ENCODE measurements at places on chromosomes 2 and 18.

GRCh38 chr18:71450257-71450656, 1093.9 kb downstream of the CBLN2 start:
- DNase-seq: no peak

- peak; percentile 88 for DNase-seq
Observed at GRCh38 chr18:35616664-35617423, 35.3 kb downstream of the GALNT1 start.

DNA sequence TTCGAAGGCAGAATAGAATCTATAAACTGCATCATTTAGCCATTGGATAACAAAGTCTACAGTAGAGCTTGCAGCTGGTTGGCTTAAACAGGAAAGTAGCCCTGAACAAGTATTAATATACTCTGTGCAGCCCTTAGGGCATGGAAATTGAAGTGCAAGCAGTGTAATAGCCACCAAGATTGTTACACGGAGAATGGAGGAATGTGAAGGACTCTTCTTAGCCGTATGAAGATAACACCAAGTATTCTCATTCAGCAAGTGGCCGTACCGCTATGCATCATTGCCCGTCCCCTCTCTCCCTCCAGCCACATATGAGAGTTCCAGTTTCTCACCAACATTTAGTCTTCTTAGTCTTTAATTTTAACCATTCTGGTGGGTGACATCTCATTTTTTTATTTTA, 40.5 kb downstream of the ANKRD12 start:
- DNase-seq: no peak

DNA sequence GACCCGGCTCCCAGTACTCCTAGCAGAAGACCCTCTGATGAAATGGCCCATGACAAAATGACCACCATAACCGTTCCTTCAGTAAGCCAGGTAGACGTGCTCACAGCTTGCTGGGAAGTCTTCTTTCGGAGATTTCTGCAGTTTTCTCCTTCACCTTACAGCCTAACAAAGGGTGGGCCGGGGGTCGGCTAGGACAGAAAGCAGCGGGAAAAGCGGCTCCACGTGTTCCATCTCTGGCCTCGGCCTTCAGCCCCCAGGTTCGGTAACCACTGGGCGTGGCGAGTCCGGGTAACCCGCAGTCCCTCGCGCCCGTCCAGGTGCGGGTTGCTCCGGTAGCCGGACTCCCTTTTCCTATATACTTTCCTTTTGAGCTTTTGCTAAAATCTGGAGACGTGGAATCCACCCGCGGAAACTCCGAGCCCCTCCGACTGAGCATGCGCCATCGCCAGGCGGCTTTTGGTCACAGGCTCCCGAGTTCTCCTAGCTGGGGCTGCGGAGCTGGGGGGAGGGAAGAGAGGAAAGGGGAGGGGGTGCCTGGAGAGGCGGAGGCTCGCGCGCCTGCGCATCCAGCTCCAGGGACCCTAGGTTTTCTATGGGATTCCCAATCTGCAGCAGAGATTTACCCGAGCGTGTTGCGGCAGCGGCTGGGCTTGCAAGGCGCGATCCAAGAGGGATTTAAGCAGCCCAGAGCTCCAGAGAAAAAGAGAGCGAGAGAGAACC, at the start of gene VSNL1:
Gene VSNL1, plus strand, starts transcription at position 604 of the 720 bp plus-strand sequence. CDS start 51,379 bp downstream, outside the sequence.
- DNase-seq: no peak

DNA sequence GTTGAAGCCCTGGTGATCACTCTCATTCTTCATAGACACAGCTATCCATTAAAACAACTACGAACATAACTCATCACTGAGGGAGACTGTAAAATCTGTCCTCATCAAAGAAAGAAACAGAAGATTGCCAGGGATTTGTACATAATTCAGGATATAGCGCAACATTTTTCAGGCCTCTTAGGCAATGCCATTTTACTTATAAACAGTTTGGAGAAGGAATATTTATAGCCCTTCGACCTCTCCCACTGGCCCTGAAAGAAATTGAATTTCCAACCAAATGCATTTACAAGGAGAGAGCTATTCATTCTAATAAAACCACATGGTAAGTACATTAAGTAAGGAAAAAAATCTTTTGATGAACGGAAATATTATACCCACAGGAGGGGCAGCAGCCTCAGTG, 295.0 kb downstream of the RAD51AP2 start:
- DNase-seq: no peak

DNA sequence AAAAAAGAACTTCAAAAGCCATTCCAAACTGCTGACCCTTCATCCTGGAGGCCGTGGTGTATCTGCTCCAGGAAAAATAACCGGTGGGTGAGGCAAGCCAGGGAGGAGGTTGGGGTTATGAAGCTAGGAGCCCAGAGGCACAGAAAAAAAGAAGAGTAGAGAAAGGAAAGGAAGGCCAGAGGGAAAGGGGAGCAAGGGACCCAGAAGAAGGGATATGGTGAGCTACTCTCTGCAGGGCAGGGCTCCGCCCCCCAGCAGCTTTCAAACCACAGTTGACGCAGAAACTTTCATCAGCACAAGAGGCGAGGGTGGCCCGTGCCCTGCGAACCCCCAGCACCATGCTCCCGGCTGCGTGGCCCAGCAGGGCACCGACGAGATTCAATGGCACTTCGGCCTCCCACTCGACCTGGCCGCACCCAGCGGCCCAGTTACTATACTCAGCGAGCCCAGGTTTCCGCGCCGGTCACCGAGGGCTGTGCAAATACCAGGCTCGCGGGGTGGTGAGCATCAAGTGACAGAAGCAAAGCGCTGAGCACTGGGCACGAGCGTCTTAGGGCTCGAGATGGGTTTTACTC, 665 bp downstream of the MCM6 start:
- no peak for DNase-seq

- DNase-seq: no peak
Observed at GRCh38 chr2:39325966-39326365, 82.2 kb upstream of the CDKL4 start.

DNA sequence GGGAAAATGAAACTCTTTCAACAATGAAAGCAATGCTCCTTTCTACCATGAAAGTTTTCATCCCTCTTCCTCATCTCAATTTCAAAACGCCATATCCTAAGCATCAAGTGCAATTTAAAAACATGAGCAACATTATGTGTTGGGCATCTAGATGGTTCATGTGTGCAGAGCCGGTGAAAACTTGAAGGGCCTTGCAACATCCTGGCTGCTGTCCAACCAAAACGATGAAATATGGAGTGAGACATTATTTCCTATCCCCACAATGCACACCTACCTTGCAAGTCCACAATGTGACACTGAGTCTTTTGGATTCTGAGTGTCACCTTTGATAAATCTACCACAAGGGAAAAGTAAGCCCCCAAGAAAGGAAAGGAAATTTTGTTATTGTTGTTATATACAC, 110.0 kb downstream of the NCKAP5 start:
- no peak for DNase-seq

GRCh38 chr2:139864821-139865302, 1084.7 kb upstream of the NXPH2 start:
- no peak for DNase-seq

- DNase-seq: peak; percentile 8
Observed at GRCh38 chr2:177783835-177784744, 288.5 kb downstream of the PDE11A start.

DNA sequence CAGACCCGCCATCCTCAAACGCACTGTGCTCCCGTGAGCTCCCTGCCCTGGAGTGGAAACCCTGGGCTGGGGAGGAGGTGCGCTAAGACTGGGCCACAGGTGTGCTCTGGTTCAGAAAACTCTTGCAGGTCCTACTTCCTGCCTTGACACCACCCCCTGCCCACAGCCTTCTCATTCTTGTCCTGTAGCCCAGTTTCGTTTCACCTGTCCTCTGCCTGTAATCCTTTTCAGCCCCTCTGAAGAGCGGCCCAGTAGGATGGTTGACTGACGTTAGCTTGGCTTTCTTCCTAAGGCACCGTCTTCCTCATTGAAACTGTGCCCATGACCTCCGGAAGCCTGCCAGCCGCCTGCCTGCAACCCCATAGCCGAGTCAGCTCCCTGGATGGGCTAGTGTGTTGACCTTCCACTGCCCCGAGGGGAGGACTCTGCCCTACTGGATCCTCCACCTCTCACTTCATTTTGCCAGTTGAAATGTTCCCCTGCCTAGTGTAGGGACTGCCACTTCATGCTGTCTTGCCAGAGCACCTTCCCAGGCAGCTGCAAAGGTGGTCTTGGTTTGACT, 116.9 kb downstream of the AGAP1 start:
- no peak for DNase-seq

Measured in SIG-M5 (cell line).